ENCODE measurements at places on chromosomes 3 and 15.

- DNase-seq: no peak
Measured at GRCh38 chr15:98610991-98611390, 37.3 kb upstream of the IGF1R start.

GRCh38 chr3:27724459-27725197 lies 2.5 kb upstream of the EOMES start:
- no peak for DNase-seq

DNA sequence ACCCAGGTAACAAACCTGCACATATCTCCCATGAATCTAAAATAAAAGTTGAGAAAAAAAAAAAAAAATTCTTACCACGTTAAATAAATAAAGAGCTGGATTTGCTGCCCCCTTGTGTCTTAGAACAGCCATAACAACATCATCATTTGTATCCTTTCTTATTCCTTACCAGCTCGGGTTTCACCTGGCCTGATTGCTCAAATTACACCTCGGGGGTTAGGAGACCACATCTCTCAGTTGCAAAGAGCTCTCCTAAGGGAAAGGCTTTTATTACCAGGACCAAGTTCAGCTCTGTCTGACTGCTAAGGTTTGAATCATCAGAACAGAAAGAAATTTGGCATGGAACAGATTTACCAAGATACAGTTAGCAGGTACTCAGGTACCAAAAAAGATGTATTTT lies 25.8 kb upstream of the RPL39L start:
- DNase-seq: no peak

- DNase-seq: no peak
Measured at GRCh38 chr3:71300951-71301393, 282.6 kb downstream of the FOXP1 start.

- no peak for DNase-seq
Measured at GRCh38 chr3:4972652-4973643, 6.3 kb upstream of the BHLHE40 start.

GRCh38 chr3:129278966-129279906 lies 566 bp downstream of the HMCES start:
- DNase-seq: no peak

GRCh38 chr3:131329774-131330173 lies 51.8 kb upstream of the NUDT16 start:
- no peak for DNase-seq

DNA sequence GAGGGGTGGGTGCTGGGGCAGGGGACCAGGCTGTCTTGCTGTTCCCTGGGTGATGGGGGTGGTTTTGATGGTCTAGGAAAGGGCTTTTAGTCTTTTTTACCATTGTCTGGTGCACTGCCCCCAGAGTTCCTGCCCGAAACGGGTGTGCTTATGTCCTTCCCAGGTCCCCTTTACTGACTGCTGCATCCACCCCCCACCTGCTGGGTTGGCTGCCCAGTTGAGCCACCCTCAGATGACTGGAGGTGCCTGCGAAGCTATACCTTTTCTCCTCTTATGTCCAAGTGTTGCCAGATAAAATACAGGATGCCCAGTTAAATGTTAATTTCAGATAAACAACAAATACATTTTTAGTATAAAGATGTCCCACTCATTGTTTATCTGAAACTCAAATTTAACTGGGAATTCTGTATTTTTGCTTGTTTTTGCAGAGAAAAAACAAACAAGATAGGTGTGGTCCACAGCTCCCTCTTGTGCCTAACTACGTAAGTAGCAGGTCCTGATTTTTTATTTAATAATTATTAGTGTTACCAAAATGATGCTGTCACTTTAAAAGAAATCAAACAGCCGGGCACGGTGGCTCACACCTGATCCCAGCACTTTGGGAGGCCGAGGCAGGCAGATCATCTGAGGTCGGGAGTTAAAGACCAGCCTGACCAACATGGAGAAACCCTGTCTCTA lies 6.1 kb upstream of the RPP14 start:
- DNase-seq: peak; percentile 32

- no peak for DNase-seq
Measured at GRCh38 chr3:2099028-2099671, 484 bp downstream of the CNTN4 start.

DNA sequence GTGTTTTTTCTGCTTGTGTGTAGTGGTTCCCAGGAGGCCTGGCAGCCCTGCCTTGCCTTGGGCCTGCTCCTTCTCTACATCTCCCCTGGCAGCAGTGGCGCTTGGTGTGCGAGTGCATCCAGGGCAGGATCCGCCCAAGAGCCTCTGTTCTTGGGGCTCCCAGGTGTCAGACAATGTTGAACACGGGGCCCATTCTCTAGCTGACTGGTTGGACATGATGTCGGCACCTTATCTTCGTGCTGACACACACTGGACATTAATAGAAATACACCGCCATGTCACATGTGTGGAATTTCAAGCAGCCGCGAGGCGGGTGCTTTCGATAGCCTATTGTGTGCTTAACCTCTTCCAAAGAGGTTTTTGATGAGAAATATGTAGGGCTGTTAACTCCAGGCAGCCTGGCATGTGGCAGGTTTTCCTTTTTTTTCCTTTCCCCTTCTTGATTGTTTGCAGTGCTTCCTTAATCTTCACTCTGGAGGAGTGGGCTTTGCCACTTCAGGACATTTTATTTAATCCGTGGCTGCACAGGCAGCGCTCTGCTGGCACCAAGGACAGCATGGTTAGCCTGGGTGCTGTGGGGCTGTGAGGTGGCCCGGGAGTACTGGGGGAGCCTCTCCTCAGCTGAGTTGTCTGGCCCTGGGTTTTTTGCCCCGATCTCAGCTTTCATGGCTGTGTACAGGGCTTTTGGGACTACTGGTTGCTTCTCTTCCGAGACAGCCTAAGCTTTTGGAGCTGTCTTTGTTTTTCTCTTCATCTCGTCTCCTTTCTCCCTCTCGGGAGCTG lies 42.5 kb downstream of the CHCHD6 start:
- DNase-seq: no peak

- DNase-seq: no peak
Measured at GRCh38 chr3:14175383-14176037, 2.9 kb downstream of the XPC start.

DNA sequence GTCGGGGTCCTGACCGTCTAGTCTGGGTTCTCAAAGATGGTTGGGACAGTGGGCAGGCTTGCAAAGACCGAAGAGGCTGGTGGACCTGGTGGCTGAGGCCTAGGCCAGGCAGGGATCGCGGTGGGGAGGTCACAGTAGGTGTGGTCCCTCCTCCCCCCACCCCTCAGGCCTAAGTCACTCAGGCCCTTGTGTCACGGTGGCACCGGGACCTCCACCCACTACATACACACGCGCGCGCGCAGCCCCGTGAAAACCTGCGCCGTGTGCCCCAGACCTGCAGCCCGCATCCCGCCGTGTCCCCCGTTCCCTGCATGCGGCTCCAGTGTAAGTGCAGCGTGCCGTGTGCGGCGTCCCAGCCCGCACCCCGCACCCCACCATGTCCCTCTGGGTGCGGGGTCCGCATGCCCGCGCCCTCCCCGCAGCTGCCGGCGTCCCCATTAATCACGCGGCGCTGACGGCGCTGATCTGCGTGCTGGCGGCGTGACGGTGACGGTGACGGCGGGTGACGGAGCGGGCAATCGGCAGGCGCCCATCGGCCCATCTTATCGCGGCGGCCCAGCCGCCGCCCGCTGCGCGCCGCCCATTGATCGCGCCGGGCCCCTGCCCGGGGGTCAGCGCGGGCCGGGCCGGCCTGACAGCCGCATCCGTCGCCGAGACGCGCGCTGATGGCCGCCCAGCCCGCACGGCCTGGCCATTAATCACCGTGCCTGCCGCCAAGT lies 24.4 kb downstream of the SEC61A1 start:
- DNase-seq: no peak

- peak; percentile 28 for DNase-seq
Measured at GRCh38 chr3:111152496-111152895, 80.9 kb downstream of the NECTIN3 start.

DNA sequence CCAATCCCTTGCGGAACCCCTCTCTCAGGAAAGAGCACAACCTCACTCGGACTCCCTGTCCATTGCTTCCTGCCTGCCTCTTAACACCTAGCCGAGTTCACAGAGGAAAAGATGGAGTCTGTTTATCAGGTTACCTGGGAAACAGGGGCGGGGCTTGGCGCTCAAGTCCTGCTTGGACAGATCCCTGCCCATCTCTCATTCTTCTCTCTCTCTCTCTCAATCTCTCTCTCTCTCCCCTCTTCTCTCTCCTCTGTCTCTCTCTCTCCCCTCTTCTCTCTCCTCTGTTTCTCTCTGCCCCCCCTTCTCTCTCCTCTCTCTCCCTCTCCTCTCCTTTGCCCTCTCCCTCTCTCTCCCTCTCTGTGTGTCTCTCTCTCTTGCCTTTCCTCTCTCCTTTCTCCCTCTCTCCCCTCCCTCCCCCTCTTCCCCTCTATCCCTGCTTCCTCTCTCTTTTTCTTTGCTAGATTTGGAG lies at the start of gene EFHB:
EFHB (minus strand) TSS at position 120 of the 469 bp plus-strand sequence. CDS start 199 bp downstream, outside the sequence.
- no peak for DNase-seq

- no peak for DNase-seq
Measured at GRCh38 chr3:53833053-53833645, 13.1 kb downstream of the CHDH start.
